ENCODE measurements at places on chromosomes 2 and 18.

- DNase-seq, result no peak
Observed at GRCh38 chr2:111176867-111177266, 56.2 kb downstream of the BCL2L11 start.

- DNase-seq, result peak; percentile 58
Observed at GRCh38 chr2:1625281-1626001, 118.9 kb downstream of the PXDN start.

GRCh38 chr2:146312899-146313298 lies 1531.9 kb upstream of the ACVR2A start:
- peak; percentile 11 for DNase-seq

DNA sequence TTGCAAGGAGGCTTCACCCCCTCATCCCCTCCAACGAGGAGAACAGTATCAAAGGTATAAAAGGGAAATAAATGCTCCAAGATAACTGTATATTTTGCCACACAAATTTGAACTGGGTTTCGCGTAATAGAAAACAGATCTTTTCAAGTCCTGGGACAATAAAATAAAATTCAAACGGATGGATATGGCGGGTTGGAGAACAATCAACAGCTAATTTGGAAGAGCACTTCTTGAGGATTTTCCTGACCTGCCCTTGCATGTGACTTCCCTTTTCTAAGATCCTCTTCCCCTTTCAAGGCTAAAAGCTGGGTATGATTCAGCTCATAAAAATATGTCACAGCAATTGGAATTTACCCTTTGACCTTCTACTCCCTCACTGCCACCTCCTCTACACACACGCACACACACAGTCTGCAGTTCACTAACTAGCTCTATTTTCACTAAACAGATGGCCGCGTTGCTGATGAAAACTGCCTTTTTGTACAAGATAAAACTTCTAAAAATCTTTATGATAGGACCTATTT lies 386.9 kb downstream of the FIGN start:
- peak; percentile 5 for DNase-seq

DNA sequence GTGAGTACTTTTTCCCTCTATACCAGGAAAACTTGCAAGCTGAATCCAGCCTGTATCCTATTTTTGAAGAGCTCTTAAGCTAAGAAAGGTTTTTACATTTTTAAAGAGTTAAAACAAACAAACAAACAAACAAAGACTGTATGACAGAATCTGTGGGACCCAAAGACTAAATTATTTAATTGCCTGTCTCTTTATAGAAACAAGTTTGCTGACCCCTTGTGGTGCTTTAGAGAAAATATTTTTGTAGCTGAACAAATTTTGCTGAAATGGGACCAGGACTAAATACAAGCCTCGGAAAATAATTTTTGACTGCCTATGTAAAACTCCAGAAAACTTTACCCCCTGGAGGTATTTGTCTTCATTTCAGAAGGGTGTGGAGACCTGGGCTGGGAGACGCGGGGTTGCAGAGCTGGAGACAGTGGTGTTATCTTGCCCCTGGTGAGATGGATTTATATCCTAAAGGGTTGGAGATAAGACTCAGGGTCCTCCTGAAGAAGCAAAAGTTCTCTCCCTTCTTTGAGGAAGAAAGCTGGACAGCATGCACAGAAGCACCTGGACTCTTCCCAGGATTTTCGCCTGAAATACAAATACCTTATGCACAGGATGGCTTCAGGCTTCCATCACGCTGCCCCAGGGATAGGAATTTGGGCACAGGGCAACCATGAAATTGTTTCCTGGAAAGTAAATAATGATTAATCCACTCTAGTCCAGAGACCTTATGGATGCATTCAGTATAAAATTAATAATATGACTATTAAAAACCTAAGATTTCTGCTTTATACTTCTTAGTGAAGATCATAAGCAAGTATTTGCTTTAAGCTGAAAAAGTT lies 54.3 kb downstream of the TMX3 start:
- DNase-seq, result peak; percentile 45

DNA sequence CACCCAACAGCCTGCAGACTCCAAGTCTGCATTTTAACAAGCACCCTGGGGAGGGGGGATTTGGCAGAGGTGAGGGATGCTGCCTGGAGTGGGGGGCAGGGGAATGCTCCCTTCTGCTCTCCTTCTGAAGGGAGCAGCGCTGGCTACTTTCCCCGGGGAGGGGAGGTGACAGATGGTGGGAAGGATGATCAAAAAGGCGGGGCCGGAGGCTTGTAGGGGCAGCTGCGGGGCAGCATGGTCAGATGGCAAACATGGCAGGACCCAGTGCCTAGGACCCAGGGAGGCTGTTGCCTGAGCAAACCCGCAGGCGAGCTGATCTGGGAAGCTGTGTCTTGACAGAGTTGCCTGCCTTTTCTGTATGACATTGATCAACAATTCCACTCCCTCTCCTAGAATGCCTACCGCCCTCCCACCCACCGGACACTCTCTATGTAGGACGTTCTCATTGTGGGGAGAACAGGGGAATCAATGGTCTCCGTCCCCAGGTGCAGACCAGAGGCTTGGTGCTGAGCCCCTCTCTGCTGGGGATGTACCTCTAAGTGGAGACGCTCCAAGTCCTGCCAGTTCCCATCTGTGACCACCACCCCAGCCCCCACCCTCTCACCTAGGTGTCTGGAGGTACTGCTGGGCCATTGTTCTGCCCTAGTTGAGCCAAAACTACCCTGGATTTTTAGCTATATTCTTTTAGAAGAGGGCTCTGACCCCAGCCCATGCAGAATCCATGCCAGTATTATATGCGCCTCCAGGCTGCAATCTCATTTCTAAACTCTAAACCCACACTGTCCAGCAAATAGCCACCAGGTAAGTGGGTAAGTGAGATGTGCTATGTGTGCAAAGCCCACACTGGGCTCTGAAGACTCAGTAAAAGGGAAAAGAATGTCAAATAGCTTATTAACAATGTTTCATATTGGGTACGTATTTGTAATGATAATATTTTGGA lies 89.7 kb upstream of the SEC11C start:
- DNase-seq, result no peak

DNA sequence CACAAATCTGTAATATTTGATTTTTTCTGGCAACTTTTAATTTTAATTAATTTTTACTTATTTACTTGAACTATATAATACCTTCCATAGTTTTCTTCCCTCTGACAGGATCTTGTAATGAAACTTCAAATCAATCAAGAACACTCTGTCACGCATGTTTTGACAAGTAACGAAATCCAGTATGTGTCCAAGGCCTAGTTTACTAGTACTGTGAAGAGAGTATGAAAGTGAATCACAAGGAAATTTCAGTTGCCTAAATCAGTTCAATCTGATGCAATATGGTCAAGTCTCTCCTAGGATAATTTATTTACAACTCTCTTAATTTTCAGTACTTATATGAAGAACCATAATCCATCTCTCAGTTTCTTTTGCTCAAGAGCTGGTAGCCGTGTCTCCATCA lies 1344.6 kb upstream of the ZEB2 start:
- DNase-seq, result no peak

DNA sequence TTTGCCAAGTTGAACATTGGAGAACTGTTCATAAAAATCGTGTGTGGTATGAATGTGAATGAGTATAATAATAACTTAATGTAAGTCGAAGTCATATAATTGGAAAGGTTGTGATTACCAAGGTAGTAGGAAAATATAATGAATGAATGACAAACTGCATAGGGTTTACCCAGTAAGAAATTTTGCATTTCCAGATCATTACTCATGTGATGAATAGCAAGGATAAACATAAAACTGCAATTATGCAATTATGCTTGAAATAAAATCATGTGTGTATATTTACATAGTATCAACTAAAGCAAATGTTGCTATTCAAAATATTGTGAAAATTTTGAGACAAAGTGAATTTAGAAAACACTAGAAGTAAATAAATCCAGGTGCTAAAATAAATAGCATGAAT lies 1108.7 kb upstream of the TMEFF2 start:
- no peak for DNase-seq

GRCh38 chr18:68713131-68713530 lies 1.8 kb downstream of the TMX3 start:
- no peak for DNase-seq

- no peak for DNase-seq
Observed at GRCh38 chr2:179911569-179911968, 50.2 kb upstream of the ZNF385B start.

GRCh38 chr2:65320042-65320725 lies 92.6 kb downstream of the ACTR2 start:
- peak; percentile 85 for DNase-seq

DNA sequence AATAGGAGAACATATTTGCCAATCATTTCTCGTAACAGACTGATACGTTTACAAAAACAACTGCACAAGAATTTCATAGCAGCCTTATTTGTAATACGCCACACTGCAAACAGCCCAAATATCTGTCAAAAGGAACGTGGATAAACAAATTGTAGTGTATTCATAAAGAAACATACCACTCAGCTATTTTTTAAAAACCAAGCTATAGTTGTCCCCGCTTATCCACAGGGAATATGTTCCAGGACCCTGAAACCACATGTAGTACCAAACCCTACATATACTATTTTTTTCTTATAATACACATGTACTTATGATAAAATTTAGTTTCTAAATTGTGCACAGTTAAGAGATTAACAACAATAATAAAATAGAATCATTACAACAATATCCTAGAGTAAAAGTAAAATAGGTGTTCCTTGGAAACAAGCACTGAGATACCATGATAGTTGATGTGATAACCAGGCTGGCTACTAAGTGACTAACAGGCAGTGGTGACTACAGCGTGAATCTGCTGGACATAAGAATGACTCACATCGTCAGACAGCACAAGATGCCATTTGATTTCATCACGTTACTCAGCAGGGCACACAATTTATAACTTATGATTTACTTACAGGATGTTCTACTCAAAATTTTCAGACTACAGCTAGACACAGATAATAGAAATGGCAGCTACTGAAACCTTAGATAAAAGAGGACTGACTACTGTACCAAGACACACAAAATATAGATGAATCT lies 367.4 kb downstream of the NCKAP5 start:
- peak; percentile 86 for DNase-seq

DNA sequence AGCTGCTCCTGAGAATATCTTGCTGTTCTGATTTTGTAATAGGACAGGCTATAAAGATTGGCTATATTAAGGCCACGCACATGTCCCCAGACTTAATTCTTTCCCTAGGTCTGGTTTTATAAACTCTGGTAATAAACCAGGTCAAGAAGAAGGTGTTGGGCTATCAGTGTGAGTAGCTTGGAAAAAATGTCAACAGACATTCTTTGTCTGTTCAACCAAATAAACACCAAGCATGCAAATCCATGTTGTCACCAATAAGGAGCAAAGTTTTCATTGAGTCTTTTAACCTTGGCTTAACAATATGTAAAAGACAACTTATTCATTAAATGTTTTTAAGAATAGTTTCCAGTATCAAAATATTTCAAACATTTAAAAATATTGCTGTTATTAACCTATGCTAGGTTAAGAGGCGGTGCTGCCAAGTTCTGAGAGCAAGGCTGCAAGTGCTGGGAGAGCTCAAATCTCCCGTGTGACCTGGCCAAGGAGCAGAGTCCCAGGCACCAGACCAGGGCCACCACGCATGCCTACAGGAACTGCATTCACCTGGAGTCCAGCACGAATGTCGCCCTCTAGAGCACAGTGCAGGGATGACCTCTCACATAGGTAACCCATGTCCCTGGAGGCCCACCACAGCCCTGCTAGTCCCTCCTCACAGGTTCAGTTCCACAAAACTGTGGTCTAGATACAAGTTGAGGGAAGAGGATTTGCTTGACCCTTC lies 120.5 kb upstream of the POU3F3 start:
- no peak for DNase-seq

GRCh38 chr18:73199151-73199550 lies 331.4 kb upstream of the NETO1 start:
- DNase-seq, result no peak

- no peak for DNase-seq
Observed at GRCh38 chr18:57051657-57052044, 95.2 kb upstream of the BOD1L2 start.

DNA sequence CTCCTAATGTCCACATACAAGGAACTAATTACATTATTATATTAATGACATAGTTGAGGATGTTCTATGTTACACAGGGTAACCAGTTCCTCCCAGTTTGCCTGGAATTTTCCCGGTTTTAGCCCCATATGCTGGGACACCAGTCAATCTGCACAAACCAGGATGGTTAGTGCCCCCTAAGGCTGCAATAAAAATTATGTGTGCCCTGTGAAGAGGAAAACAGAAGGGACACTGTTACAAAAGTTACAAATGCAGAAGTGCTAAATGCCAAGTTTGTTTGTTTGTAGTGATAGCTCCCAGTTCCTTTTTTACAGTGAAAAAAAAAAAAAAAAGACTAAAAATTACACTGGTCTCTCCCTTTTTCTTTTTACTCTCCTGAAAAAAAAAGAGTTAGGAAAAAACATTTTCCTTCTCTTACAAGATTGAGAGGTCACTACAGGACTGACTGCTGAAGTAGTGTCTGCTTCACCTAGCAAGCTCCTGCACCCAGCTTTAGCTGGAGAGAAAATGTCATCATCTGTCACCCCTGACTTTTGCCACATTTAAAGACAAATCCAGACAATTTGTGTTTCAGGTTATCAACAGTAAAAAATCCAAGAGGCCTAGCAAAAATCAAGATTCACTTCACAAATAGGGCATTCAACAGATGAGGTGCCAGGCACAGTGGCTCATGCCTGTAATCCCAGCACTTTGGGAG lies 3.2 kb downstream of the ANKRD44 start:
- DNase-seq, result no peak

- DNase-seq, result no peak
Observed at GRCh38 chr18:44047585-44047984, 633.1 kb upstream of the SETBP1 start.

DNA sequence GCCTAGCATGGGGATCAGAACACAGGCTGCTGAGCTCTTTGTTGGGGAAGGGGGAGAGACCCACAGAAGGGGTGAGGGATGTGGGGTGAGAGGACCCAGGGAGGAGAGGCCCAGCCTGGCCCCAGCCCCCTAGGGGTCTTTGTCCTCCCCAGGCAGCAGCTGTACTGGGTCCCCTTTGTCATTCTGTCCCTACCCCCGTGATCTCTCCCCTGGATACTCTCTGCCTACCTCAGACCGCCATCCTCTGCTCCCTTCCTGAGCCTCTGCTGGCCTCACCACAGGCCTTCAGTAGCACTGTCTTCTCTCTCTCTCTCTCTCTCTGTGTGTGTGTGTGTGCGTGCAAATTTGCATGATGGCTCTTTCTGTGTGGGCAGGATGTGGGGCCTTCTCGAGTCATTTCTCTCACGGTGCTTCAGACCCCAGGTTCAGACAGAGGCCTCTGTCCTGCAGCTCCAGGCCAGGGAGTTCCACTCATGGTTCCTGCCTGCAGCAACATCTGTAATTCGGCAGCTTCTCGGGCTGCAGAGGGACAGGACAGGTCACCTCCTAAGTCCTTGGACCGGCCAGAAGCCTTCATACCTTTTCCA lies 1.4 kb downstream of the PSD4 start:
- no peak for DNase-seq

Data from AG08395 (cell line).